Dermis microvascular lymphatic vessel endothelial cell (primary cell): ENCODE measurements at places on chromosomes 1 and 21. TPM values are rescaled to one million over a fixed set of nuclear protein-coding genes. Genes with fewer than 3 reads are reported as not detected.

The OLIG2 gene
- total RNA-seq: not detected in 2 replicates

GRCh38 chr1:6962996-6963911 lies 178.0 kb downstream of the CAMTA1 start:
- DNase-seq: no peak

- no peak for DNase-seq
These were observed 64.5 kb upstream of the SCCPDH start for GRCh38 chr1:246659594-246660140.

GRCh38 chr1:95954585-95954984 lies 720.6 kb downstream of the RWDD3 start:
- no peak for DNase-seq

DNA sequence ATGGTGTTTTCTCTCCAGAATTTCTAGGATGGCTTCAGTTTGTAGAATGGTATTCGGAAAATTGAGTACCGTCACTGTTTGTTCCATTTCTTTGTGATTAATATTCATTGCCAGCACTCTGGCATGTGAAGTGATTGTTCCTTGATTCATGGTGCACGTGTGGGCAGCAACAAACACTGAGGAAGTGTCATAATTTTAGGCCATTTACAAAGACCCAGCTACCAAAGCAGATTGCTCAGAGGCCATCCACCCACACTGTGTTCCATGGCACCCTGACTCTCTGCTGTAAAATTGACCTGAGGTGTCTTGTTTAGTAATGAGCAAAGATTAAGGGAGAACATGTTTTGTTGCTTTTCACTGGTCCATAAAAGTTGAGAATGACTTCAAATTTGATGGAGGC lies 250.9 kb upstream of the FMN2 start:
- no peak for DNase-seq
